ENCODE measurements at places on chromosomes 5 and 9.

- no peak for DNase-seq
Measured at GRCh38 chr5:177524539-177524900, 7.8 kb upstream of the DDX41 start.

DNA sequence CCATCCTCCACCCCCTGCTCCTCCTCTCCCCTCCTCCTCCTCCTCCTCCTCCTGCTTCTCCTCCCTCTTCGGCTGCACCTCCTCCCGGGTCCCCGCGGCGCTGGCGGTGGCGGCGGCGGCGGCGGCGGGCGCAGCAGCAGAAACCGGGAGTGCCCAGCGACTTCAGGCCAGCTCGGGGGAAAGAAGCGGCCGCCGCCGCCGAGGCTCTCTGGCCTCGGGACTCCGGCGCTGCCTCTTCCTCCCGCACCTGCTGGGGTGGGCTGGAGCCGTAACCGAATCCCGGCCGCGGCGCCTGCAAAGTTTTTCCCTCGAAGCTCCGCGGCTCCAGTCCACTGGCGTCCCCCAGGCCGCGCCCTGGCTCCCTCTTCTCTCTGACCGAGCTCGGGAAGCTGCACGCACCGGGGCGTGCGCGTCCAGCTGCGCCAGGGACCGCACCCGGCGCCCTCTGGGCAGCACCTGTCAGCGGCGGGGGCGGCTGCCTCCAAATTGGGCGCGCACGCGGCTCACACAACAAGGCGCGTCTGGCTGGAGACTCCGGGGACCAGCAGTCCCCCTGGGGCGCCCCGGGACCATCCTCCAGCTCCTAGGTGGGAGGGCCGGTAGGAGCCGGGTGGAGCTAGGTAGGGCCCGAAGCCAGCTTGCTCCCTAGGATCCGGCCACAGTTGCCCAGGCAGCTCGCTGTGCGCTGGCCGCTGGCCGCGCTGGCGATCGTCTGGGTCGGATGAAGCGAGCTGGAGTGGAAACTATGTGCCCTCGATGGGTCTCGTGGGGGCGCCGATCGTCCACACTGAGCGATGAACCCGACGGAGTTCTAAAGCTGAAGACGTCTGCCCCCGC lies at the start of gene MCTP1:
TSS of gene MCTP1 (minus strand) at position 523 of the 837 bp plus-strand sequence.
- no peak for DNase-seq

DNA sequence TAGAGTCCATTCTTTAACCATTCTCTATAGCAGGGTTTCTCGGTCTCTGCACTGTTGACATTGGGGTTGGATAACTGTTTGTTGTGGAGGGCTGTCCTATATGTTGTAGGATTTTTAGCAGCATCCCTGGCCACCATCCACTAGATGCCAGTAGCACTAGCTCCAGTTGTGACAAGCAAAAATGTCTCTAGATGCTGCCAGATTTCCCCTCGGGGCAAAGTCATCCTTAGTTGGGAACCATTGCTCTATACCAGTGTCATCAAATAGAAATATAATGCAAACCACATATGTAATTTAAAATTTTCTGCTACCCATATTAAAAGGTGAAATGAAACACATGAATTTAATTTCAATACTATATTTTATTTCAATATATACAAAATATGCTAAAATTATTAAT lies 2.9 kb downstream of the TTC23L start:
- no peak for DNase-seq

GRCh38 chr5:90353254-90353653 lies 56.3 kb downstream of the CETN3 start:
- no peak for DNase-seq

- DNase-seq: no peak
Measured at GRCh38 chr9:120104771-120105170, 475.2 kb downstream of the CDK5RAP2 start.

GRCh38 chr9:121620777-121621449 lies 30.5 kb upstream of the DAB2IP start:
- DNase-seq: no peak

DNA sequence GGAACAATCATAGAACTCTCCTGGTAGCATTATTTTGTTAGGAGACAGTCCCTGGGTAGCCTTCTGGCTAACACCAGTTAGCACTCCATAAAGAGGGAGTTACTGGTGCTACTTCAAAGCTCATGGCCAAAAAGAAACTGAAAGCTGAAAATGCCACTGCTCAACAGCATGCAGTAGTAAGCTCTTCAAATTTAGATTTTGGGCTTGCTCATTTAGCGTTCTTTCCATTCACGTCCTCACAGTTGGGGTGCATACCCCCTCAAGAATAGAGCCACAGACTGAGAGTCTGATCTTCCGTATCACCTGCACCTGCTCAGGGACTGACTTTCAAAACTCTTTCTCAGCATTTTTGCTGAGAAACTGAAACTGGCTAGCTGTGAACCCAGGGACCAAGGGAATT lies 24.7 kb downstream of the NTRK2 start:
- DNase-seq: no peak

- DNase-seq: no peak
Measured at GRCh38 chr9:119852390-119852789, 483.2 kb upstream of the BRINP1 start.

GRCh38 chr5:98163796-98164493 lies 609.5 kb upstream of the RGMB start:
- DNase-seq: no peak

- DNase-seq: no peak
Measured at GRCh38 chr9:37951671-37952449, 47.9 kb upstream of the SLC25A51 start.

- DNase-seq: peak; percentile 8
Measured at GRCh38 chr5:142432369-142432863, 107.6 kb upstream of the SPRY4 start.

GRCh38 chr5:78041805-78042204 lies 252.7 kb downstream of the AP3B1 start:
- DNase-seq: no peak

DNA sequence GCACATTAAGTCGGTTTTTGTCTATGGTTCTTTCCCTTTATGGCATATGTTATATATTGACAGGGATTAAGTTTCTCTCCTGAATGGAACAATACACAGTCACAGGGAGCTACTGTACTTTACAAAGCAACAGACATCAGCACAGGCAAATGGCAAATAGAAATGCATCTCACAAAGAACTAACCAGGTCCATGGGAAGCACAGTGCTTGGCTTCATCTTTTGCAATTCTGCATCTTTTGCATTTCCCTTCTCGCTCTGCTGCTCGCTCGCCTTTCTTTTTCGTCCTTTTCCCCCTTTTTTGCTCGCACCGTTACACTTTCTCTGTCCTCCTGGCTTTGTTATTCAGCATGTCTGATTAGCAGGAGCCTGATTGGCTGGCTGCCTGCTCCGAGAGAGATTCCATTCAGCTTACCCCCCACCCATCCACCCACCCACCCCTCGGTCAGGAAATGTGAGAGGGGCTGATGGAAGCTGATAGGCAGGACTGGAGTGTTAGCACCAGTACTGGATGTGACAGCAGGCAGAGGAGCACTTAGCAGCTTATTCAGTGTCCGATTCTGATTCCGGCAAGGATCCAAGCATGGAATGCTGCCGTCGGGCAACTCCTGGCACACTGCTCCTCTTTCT lies at the start of gene ADAMTSL1:
TSS of gene ADAMTSL1 (plus strand) at position 502 of the 628 bp plus-strand sequence. CDS start at position 582, 80 bp downstream.
- DNase-seq: no peak

DNA sequence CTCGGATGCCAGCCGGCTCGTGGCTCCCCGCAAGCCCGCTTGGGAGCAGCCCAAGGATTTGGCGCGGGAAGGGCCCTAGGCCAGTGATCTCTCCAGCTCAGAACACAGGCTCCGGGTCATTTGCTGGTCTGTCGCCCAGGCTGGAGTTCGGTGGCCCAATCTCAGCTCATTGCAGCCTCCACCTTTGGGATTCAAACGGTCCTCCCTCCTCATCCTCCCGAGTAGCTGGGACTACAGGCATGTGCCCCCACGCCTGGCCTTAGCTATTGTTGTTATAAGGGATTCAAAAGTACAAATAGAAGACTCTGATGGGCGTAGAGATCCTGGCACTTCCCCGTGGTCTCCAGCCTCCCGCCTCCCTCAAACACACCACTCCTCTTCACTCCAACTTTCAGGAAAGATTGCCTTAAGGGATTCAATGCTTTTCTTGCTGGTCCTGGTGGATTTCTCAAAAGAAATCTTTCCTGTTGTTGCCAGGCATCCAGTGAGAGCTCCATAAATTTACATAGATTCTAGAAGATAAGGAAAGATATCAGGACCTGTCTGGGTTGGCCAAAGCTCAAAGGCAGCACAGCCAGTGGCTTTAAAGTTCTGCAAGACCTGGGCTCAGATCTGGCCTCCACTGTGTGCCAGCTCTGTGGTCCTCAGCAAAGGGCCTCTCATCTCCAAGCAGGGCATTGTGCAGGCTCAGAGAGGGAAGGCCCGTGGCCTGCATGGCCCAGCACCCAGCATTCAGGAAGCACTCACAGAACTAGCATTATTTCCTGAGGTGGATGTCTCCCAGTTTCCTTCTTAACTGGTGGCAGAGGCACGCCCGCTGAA lies 1.0 kb downstream of the AIF1L start:
- no peak for DNase-seq
